GM19239 (cell line): ENCODE measurements at places on chromosomes 7 and 10.

DNA sequence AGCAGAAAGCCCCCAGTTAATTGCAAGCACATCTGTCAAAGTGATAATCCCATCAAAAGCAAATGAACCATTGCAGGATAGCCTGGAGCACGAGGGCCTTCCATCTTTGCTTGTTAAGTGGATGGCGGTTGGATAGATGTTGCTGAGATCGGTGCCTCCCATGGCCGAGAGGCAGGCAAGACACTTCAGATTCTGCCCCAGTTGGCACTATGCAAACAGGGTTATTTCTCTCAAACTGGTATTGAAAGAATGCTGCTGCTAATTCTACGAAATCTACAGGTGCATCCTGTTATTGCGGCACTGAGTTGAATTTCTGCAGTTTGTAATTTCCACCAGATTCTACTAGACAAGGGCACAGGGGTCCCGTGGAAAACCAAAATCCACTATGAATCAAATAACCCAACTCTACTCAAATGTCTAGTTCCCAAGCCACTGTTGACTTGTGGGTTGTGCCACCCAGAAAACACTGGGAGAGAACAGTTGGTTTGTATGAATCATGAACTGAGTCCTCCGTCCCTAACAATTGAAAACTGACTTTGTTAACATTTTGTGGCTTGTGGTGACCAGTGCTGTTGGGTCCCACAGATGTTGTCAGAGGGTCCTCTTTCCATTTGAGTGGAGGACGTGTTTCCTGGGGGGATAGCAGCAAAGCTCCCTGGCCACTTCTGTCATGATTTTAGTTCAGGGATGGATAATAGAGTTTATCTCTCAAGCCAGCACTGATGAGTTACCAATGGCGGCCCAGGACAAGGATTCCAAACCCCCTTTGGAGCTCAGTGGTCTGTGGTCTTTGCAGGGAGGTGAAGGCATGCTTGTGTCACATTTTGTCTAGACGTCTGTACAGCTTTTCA lies 7.1 kb upstream of the IL2RA start:
- DNase-seq = no peak

GRCh38 chr7:91266689-91267090 lies 2.5 kb downstream of the FZD1 start:
- no peak for DNase-seq

DNA sequence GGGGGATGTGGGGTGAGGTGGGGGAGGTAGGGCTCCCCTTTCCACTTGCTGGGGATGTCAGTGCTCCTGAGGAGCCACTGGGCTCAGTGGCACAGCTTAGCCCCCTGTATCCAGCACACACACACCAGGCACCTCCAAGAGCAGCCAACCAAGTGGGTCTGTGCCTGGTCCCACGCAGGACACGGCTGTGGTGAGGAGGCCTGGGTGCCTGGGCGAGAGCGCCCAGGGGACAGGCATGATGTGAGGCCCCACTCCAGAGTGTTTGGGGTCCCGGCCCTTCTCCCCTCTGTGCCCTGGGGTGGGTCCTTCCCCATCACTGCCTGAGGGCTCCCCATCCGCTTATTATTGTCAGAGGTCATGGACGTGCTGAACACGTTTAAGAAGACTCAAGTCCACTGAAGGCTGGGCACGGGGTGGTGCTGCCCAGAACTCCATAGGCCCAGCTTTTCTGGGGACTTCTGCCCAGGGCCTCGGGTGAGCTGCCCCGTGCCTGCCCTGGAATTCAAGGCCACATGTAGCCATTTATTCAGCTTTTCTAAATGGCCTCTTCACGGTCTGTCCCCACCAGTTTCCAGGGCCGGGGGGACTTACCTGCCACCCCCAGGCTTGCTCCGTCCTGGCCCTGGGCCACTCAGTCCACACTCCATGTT lies 119.8 kb downstream of the GRK5 start:
- no peak for DNase-seq

GRCh38 chr10:103834436-103835095 lies 20.8 kb downstream of the SH3PXD2A start:
- DNase-seq = no peak
